NAMALWA (cell line): ENCODE measurements at places on chromosomes 5 and 9.

GRCh38 chr5:93583439-93583767 is 381 bp downstream of the NR2F1 start:
- no peak for DNase-seq

- no peak for DNase-seq
Measured at GRCh38 chr5:80619086-80619485, 35.4 kb upstream of the MSH3 start.

DNA sequence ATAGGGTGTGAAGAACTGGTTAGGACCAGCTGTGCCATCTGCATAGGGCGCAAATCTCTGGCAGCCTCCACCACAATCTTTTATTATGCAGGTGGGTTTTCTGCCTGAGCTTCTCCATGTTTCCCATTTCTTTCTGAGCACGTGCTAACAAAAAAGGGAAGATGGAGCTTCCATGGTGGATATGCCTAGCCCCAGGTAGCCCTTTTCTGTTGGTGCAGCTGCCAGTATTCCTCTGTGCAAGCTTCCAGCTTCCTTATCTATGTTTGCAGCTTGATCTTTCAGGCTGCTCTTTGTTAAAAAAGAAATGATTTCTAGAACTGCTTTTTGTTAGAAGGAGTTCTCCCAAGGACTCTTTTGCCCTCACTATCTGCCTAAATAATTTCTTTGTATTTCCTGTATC is 95.0 kb upstream of the EPB41L4A start:
- no peak for DNase-seq

- DNase-seq: no peak
Measured at GRCh38 chr5:68077349-68077894, 138.1 kb upstream of the PIK3R1 start.

DNA sequence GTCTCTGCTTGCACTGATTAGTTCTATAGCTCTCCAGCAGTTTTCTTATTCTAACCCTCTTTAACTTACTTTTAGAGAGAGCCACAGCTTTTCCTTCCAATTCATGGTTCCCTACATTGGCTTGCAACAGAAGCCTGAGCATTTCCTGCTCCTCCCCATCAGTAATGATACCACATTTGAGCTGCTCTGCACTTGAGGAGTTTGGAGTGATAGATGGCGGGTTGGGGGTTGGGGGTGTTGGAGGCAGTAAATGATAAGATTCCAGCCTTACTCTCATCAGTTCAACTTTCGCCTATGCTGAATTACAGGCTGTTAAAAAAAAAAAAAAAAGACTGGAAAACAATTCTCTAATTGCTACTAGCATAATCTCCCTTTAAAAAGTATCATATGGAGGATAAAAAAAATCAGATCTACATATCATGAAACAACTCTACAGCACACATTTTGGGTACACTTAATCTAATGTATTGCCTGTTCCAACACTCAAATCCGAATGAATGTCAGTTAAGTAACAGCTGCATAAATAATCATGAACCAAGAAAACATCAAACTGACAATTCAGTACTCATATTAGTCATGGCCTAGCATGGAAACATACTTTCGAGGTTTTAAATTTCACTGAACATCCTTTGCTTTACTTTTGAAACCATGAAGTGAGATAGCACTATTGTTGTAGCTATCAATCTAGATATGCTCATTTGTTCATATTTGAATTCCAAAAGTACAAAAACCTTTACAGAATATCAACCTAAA is 224.7 kb downstream of the NFIB start:
- no peak for DNase-seq

- peak; percentile 66 for DNase-seq
Measured at GRCh38 chr5:90020575-90021538, 388.7 kb downstream of the CETN3 start.

GRCh38 chr9:127346584-127346983 is 50.4 kb upstream of the SLC2A8 start:
- DNase-seq: peak; percentile 10

GRCh38 chr9:134313470-134313869 is 12.8 kb upstream of the RXRA start:
- no peak for DNase-seq

DNA sequence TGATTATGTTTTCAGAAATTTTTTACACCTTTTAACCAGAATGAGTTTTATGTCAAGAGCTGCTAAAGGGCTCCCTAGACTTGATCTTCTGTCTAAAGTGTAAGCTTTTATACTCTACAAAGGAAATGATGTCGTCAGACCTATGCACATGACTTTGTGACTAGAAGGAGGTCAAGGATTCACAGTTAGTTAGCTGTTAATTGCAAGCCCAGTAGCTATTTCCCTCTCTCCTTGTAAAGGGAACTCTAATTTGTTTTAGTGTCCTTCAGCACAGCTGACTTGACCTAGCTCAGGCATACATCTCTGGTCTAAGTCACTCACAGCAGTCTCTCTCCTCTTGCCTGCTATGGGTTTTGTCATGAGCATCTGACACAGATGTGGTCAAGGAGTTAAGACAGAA is 173.5 kb upstream of the NREP start:
- DNase-seq: no peak

GRCh38 chr9:116275418-116276195 is 122.0 kb downstream of the PAPPA start:
- DNase-seq: no peak

DNA sequence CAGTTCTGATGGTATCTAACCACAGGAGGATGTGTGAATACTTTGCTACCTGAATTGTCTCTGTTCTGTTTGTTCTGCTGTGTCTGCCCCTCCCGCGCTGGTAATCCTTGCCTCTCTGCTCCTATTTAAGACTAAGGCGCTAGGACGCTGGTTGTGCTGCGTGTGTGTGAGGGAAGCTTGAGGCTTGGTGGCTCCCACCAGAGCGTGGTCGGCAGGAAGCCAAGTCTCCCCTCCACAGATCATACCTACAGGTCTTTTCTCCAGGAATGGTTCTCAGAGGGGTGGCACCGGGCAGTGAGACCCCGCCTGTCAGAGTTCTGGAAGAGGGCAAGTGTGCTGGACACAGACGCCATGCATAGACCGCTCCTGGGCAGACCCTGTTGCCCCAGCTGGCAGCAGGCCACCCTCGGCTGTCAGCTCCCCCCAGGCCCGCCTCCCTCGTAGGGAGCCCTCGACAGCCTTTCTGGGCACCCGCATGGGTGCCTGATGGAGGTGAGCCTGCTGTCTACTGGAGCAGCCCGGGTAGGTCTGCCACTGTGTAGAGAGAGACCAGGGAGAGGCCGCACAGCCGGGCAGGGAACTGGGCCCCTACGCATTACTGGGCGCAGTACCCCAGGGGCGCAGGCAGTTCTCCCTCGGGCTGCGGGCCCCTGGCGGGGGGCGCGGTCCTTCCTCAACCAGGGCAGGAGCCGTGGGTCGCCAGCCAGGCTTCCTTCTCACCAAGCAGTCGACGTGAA is 53.4 kb upstream of the ROR2 start:
- no peak for DNase-seq

GRCh38 chr5:171581781-171582180 is 162.3 kb downstream of the FGF18 start:
- no peak for DNase-seq

DNA sequence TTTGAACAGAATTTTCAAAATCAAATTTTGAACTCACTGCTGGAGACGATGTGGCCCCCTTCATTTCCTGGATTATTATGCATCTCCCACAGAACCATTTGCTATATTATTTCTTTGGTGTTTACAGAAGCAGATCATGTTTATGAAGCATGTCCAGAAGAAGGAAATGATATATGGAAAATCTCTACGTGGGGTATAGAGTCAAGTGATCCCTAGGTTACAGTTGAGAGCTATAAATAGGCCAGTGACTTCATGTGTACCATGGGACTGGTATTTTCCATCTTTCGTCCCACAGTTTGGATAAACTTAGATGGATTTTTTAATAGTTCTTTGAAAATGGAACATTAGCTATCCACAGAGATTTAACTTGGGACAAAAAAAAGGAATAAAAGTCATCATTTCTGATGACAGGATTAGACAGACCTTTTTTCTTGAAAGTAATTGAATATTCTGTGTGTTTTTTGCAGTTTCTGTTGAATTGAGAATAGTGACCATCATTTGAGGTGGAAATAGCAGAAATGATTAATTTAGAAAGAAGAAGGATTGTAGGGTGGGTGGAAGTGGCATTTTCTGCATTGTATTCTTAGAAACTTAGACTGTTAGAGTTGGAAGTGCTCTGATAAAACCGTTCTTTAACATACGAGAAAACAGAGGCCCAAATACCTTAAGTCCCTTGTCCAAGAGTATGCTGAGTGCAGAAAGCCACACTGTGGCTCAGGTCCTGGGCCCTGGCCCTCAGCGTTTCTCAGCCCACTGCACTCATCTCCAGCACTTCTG is 136.4 kb downstream of the PIP5K1B start:
- DNase-seq: no peak

- DNase-seq: no peak
Measured at GRCh38 chr9:113941056-113941455, 64.9 kb downstream of the ZNF618 start.

GRCh38 chr5:166695326-166695725 is 1596.1 kb upstream of the WWC1 start:
- no peak for DNase-seq

DNA sequence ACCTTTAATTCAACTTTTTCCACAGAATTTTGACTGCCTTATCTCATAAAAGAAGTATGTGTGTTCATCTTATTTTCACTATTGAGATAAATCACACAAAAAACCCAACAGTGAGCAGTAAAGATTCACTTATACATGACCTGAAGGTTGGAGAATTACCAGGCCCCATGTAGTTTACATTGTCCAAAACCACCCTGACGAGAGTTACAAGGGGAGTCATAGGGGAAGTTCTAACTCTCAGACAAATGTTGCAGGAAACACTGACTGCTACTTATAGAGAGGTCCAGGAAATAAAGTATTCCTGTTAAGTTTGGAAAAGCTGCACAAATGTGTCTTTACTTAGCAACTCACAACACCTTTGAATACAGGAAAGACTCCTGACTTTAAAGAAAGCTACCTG is 14.1 kb downstream of the SPATA9 start:
- DNase-seq: no peak

DNA sequence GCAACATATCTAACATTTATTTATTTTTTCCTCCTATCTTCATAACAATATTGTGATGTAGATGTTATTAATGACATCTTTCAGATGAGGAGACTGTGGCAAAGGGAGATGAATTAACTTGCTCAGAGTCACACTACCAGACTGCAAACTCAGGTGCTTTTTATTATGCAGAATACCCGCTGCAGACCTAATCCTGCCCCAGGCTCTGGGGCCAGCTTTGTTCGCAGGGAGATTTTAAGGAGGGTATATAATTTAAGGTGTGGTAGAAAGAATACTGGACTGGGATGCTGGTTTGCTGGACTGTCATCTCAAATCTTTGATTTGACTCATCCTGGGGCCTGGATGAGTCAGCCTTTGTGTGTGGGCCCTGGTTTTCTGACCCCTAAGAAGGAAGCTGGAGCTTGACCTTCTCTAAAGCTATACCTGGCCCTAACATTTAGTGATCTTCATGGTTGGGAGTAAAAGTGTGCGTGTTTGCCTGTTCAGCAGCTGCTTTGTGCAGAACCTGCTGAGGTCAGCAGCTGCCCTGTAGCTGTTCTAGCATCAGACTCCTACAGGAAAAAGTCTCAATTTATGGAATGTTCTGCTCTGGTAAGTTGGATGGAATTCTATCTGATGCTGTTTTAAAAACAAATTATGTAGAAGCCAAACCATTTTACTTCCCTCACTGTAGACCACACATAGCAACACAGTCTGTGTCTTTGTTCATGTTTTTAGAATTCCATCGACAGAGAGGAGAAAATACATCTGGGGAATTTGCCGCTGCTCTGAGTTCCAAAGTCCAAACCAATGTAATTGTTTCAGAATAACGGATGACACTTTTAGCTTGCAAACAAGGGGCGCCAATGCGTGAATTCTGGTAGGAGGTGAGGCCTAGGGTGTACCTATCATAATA is 4.5 kb downstream of the SLC36A1 start:
- no peak for DNase-seq

DNA sequence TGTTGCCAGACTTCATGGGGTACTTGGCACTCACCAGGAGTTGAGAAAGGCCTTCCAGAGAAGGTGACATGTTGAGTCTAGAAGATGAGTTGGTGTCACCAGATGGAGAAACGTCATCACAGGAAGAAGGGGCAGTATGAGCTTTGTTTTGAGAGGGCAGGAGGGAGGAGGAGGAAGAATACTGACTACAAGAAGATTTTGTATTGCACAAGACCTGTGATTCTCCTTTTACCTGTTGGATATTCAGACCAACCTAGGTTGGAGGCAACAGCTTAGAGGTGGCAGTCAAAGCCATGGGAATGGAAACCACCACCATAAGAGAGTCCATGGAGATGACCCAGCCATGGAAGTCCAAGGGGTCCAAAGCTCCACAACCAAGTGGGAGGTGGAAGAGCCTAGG is 154.2 kb downstream of the TSSK1B start:
- no peak for DNase-seq

DNA sequence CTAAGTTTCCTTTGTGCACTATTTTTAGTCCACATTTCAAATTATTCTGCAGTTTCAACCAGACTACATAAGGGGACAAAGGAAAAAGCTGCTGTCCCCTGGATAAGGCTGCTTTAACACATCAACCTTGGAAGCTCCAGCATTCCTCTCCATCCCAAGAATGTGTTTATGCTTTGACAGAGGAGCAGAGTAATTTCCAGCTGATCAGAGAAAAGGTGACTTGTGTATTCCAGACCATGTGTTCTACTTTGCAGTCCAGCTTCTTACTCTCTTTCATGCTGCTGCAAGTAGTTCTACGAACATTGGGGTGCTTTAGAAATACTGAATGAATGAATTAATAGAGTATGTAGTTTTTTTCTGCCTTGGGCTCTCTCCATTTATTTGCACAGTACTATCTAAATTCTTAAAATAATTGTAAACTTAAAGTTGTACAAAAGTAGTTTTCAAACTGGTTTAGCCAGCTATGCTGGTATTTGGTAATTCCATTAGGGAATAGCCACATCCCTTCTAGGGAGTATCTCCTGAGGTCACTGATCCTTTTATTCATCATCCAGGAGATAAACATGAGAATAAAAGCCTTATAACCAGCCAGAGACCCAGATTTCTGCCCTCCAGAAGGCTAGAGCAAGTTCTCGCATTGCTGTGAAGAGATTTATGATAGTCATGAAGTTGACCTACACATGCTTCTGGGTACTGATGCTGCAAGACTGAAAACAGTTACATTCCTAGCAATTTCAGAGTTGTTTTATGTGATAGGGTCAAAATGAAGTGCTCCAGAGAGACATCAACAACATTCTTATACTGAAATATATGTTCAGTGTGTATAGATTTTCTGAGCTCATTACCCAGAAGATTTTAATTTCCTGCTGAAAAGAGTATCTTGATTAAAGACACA is 215.2 kb downstream of the COMMD10 start:
- no peak for DNase-seq

DNA sequence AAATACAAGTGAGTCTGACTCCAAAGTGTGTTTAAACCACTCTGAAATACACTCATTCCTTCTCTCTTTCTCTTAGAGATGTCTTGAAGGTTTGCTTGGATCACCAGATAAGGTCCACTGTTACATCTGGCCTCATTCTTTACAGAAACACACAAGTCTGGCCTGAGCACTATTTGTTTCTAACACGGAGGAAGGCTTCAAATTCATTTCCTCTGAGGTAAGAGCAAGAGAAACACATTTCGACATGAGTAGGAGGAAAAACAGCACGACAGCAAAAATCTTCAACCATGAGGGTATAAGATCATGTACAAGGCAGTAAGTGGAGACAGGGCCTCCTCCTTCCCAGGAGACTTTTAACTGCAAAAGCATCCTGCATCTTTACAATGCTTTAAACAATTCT is 8.0 kb downstream of the SIL1 start:
- no peak for DNase-seq

GRCh38 chr9:13715430-13715829 is 435.9 kb upstream of the MPDZ start:
- no peak for DNase-seq

- no peak for DNase-seq
Measured at GRCh38 chr9:135905380-135906258, 1.7 kb downstream of the CAMSAP1 start.
